ENCODE measurements at places on chromosomes 7 and 10. TPM values are rescaled to one million over a fixed set of nuclear protein-coding genes. Genes with fewer than 3 reads are reported as not detected.

Gene CARD11
- total RNA-seq = 1.3 TPM

DNA sequence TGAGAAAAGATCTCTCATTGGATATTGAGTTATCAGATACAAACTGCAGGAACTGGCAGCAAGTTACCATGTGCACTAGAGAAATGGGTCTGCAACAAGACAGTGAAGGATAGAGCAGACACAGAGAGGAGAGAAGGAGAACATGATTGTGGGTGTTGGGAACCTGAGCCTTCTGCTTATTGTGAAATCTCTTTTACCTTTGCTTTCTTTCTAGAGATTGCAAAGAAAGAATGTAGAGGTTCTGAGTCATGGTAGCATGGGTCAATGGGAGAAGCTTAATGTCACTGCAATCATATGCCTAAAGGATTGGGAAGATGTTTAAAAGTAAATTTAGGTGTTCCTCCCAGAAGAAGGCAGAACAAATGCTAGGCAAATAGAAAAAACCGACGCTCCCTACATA, 821.4 kb downstream of the CCSER2 start:
- DNase-seq = no peak

DNA sequence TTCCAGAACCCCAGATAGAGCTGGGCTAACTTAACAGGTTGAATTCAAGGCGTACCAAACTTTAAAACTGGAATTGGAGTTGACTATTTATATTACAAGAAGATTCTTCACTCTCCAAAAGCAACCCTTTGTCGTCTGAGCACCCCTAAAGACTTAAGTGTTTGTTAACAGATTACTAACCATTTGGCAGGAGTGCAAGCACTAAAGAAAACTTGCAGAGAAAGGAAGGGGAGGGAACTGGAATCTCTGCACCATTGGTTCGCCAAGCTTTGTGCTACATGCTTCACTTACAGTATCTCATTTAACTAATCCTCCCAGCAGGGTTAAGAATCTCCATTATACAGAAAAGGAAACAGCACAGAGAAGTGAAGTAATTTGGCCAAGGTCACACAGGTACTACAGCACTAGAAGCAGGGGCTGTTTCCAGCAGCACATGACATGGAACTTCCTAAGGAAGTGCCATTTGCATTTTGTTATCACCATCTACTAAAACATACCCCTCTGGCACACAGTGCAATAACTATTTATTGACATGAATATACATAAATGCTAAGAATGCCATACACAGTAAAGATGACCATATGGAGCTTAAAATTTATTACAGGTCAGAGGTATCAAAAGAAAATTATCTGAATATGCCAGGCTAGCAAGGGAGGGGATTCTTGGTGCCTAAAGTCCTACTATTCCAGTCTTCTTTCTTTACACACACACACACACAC, 201.2 kb downstream of the KCNMA1 start:
- no peak for DNase-seq

- DNase-seq = no peak
Observed at GRCh38 chr10:59073456-59074053, 102.9 kb upstream of the PHYHIPL start.

Gene GPR26
- total RNA-seq = not detected

- no peak for DNase-seq
Observed at GRCh38 chr7:47803846-47804245, 144.4 kb downstream of the PKD1L1 start.

DNA sequence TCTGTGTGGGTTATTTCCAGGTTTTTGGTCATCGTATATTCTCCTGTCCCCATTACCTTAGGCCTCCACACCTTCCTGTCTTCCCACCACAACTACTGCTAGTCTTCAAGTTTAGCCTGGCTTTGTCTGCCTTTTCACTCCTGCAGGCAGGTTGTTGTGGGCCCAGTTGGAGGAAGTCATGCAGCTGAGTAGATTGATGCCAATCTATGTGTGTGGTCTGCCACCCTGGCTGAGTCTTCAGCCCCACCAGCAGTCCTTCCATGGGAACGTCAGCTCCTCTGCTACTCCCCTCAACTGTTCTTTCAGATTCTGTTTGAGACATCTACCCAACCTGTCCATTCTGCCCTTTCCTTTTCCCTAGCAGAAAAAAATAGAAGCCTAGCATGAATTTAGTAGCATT, 6.3 kb downstream of the RINT1 start:
- no peak for DNase-seq

DNA sequence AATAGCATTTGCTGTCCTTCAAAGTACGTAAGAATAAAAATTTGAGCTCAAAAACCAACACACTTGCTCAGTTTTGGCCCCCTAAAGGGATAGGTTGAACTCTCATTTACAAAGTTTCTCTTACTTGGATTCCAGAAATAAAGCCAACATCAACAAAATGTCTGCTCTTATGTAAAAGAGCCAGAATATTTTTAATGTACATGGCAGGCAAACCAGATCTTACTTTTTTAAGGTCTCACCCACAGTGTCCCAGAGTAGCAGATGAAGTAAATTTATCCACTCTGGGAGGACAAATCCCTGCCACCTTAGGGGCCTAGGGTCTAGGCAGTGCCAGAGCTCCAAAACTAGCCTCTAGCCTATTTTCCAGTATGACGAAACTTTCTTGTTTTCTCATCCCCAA, 159.6 kb downstream of the SKAP2 start:
- DNase-seq = no peak

Gene ATRNL1
- total RNA-seq = 1.9 TPM

DNA sequence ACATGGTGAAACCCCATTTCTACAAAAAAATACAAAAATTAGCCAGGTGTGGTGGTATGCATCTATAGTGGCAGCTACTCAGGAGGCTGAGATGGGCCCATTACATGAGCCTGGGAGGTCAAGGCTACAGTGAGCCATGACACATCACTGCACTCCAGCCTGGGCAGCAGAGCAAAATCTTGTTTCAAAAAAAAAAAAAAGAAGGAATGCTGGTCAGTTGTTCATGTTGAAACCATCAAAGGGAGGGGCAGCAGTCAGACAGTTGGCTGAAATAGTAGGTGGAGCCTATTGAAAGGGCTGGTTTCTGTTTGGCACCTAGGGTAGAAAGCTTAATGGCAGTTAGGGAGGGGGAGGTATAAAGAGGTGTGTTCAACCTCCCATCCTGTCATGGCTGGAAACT, 323.0 kb downstream of the GALNT17 start:
- DNase-seq = no peak

- no peak for DNase-seq
Observed at GRCh38 chr7:632831-633210, 93.7 kb upstream of the DNAAF5 start.

DNA sequence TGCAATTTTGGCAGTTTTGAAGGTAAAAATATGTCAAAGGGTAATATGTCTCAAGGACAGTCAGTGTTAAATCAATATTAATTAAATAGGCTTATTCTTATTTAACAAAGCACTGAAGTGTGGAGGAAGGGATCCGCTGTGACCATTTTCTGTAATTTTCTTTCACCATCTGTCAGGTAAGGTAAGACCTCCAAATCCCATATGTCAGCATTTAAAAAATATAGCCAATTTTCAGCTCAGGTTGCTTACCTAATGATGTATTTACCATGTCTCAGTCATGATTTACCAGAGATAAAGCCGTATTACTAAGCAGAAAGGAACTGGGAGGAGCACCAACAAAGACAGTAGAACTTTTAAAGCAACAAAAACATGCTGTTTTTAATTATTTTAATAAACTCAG, 683.9 kb downstream of the CCSER2 start:
- DNase-seq = no peak

Gene RNF133
- 0.50 TPM for total RNA-seq

DNA sequence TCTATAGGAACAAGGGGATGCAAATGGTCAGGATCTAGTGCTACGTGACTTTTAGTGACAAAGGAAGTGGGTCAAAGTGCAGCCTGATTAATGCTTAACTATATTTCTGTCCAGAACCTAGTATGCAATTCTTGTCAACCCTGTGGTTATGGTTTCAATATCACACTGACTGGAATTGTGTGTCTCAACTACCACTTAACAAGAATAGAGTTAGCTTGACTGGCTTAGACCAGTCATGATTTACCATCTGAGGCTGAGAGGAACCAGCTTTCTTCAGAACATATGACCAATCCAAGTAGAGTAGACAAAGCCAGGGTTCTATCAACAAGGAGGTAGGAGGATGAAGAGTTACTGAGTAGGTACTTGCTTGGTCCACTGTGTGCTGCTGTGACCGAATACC, 54.4 kb downstream of the MYPN start:
- no peak for DNase-seq

Gene TEX36
- not detected for total RNA-seq

- DNase-seq = no peak
Observed at GRCh38 chr10:43128958-43129706, 9.1 kb upstream of the CSGALNACT2 start.

- no peak for DNase-seq
Observed at GRCh38 chr10:51867956-51868355, 168.6 kb upstream of the CSTF2T start.

- DNase-seq = no peak
Observed at GRCh38 chr7:112361154-112361553, 89.1 kb upstream of the IFRD1 start.

DNA sequence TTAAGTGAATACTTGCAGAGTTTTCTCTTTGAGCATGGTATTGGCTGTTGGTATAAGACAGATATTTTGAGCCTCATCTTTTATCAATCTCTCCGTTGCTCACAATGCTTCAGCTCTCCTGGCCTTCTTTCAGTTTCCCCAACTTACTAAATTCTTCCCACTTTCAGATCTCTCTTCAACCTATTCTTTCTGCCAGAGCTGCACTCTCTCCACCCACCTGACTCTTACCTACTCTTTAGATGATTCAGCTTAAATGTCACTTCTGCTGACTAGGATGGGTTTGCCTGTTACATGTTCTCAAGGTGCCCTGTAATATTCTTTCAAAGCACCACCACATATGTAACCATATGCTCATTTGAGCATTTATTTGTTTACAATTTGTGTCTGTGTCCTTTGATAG, 1.6 kb downstream of the EXOSC1 start:
- no peak for DNase-seq

GRCh38 chr7:22393913-22394729, 37.2 kb upstream of the RAPGEF5 start:
- no peak for DNase-seq

DNA sequence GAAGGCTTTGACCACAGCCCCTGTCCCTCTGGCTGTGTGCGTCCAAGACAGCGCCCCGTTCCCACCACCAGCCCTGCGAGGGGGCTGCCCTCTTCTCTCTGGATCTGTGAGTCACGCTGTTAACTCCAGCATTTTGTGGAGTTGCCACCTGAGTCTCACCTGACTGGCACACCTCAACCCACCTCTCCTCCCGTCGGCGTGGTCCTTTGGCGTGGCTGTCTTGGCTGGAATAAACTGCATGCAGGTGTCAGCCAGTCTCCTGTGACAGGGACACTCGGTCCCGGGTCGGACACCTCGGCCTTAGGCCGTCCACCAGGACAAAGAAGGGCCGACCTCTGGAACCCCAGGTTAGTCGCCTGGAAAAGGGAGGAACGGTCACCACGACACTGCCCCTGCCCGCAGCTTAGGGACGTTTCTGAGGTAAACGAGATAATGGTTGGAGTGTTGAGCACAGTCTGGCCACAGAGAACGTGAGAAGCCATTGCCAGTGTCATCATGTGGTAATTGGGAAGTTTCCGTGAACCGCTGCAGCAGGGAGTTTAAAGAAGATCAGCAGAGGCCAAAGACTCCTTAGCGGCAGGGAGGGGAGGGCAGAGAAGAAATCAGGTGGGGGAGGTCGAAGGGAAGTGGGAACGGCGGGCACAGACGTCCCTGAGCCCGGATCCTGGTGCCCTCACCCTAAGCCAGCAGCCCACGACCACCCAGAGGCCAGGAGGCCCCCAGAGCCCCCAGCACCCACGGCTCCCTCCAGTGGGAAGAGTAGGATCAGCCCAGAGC, 73.6 kb upstream of the FAM20C start:
- no peak for DNase-seq

Gene WDR91
- total RNA-seq = 8.7 TPM

- DNase-seq = no peak
Observed at GRCh38 chr7:34373940-34374339, 284.1 kb upstream of the NPSR1 start.

DNA sequence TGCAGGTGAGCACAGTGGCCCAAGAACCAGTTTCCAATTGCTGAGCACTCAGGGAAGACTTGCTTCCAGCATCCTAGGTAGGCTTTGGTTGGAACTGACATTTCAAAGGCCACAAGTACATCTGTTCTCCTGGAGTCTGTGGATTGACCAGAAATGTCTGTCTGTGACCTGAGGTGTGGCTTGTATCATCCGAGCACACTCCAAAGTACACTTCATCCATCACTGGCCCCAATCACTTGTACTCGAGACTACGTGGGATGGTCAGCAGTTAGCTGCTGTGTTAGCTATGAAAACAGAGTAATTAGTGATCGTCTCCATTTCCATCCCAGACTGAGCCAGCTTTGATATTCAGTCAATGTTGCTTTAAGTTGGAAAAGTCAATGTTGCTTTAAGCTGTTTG, 45.0 kb downstream of the MKI67 start:
- no peak for DNase-seq

DNA sequence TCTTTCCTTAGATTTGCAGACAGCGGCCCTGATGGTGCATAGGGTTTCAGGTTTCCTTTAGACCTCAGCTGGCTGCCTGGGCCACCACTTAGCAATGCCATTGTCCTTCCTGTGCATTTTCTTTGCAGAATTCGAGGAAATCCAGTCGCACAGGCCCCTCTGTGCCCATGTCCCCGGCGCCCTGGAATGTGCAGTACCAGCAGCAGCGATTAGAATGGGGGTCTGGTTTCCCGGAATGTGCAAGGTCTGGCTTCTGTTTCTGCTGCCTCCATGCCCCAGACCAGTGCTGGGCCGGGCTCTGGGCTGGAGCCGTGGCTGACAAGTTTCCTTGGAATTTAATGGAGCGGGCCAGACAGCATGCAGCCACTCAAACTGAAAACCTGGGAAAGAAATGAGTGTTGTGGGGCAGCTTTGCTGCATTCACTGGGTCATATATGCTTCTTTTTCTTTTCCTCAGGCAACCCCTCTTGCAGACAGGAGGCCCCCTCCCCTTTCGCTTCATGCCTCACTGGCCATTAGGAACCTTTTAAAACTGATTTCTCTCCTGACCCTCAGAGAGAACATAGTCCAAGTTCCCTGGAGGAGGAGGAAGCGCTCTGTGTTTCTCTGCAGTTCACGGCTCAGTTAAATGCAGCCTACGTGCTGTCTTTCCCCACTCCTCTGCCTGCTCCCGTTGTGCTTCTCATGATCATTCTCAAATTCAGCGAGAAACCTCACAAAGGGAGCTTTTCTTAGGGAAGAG, 14.4 kb downstream of the HTRA1 start:
- no peak for DNase-seq

Gene SPDYE5
- not detected for total RNA-seq

DNA sequence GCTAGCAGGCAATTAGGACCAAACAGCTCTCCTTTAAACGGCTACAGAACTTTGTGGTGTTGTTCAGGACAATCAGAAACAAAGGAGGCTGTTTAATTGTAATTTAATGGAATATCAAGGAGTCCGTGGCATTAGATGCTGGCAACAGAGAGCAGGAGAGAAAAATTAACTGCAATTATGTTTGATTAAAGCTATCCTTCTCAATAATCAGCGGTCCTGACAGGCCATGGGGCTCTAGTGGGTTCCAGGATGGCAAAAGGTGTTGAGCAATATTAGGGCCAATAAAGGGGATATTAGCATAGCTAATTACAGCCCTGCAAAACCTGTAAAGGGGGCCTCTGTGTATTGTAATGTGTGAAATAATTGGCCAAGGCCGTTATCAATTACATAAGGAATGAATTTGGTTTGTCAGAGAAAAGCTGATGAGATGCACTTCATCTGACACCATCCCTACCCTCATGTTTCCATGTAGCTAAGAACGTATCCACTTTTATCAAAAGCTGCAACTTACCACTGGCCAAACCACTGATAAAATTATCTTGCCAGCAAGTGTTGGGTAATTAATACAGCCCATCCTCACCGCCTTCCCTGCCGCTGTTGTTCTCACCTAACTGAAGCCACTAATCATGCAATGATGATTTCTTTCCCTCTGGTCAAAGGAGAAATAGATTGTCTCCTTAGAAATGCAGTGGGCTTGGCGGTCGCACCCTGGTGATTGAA, 81.6 kb downstream of the EBF3 start:
- DNase-seq = no peak
